Karpas-422 (cell line): ENCODE measurements at places on chromosomes 16 and 17. TPM values are rescaled to one million over a fixed set of nuclear protein-coding genes. Genes with fewer than 3 reads are reported as not detected.

DNA sequence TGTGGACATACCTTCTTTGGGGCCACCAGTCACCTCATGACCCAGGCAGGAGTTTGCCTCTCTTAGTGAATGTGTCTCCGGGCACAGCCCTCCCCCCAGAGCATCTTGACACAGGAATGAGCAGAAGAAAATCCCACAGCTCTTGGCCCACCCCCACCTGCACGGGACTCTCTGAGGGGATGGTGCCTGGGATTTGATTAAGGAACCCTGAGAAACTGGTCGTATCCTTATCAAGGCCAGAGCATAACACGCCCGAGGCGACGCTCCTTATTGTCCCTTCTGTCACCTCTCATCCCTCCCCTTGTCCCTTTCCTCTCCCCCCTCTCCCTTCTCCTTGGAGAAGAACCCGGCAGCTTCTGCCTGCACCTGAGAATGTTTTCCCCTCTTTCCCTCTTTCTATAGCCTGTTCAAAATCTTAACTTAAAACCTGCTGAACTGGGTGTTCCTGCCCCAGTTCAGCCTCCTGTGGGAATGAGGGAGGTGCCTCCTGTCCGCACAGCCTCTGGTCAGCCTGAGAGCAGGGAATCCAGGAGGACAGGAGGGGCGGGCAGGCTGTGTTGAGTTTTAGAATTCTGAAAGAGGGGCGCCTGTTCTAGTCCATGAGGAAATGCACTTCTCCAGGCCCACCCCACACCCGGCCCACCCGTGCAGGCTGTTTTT, 140.7 kb upstream of the PLCG2 start:
- H3K4me1 ChIP-seq, result no peaks in the 10 kb centered on the region
- no peaks in the 10 kb centered on the region for H3K27me3 ChIP-seq
- no peak overlapping the region for H3K4me3 ChIP-seq
- no peak for DNase-seq
- no peak overlapping the region for H3K27ac ChIP-seq
- H3K36me3 ChIP-seq, result no peaks in the 10 kb centered on the region

NPIPB2 gene
- 4.5 and 17.6 TPM in 2 replicates for total RNA-seq

- peaks cover 7% of the 10 kb centered on the region; the same call in 1 of the 2 replicates for H3K4me1 ChIP-seq
- no peak for DNase-seq
- no peaks in the 10 kb centered on the region for H3K36me3 ChIP-seq
- no peak overlapping the region for H3K27ac ChIP-seq
- H3K27me3 ChIP-seq, result no peaks in the 10 kb centered on the region
- no peak overlapping the region for H3K4me3 ChIP-seq
These were observed 6.3 kb upstream of the CD7 start for GRCh38 chr17:82323514-82324234.

DNA sequence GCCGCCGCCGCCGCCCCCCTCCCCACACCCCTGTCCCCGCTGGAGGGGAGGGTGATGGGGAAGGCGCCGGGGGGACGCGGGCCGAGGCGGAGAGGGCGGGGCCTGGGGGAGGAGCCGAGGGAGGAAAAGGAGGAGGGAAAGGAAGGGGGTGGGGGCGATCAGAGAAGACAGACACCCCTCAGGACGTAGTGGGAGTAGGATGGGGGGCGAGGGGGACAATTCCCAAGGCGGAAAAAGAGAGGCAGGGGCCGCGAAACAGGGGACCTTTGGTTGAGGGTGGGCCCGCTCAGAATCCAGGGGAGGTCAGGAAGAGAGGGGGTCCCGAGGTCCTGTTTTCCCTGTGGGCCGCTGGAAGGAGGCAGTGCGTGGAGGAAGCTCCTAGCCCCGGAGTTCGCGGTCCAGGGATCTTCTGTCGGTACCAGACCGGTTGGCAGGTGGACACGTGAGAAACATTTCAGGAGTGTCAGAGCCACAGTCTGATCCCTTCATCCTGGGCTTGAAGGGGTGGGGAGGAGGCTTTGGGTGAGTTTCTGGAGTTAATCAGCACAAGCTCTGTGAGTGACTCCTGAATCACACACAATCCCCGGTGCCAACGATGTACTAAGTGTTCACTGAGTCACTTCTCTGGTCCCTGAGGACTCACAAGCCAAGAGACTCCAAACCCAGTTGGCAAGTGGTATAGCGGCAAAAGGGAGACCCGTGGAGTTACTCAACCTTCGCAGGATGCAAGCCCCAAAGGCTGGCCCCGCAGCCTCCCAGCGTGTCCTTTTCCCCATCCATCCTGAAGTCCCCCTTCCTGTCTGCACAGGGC, at the start of gene XYLT1:
TSS of gene XYLT1 (minus strand) at position 53 of the 811 bp plus-strand sequence. CDS start 164 bp downstream, outside the sequence.
- peak within 1 kb of the TSS; percentile 72 for H3K27ac ChIP-seq
- peaks cover 54% of the 10 kb centered on the region for H3K4me1 ChIP-seq
- peak; percentile 72 for DNase-seq
- H3K4me3 ChIP-seq, result peak within 1 kb of the TSS; percentile 93
- H3K36me3 ChIP-seq, result peaks cover 8% of the 10 kb centered on the region
- H3K27me3 ChIP-seq, result no peaks in the 10 kb centered on the region

DNA sequence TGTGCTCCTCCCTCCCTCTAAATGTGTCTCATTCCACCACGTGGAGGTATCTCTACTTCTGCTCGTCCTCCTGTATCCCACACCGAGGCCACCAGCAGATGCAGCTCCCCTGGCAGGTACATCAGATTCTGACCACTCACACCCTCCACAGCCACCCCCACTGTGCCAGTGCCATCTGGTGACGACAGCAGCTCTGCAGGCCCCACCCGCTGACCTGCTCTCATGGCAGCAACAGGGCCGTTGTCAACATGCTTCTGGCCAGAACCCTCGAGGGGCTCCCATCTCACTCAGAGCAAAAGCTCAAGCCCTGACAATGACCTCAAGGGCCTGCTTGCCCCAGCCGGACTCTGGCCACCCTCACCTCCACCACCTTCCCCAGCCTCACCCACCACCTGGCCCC, 93.4 kb downstream of the AMFR start:
- H3K27ac ChIP-seq, result no peak overlapping the region
- no peak for DNase-seq
- peaks cover under 1% of the 10 kb centered on the region for H3K4me1 ChIP-seq
- no peak overlapping the region for H3K4me3 ChIP-seq

- DNase-seq, result no peak
- no peaks in the 10 kb centered on the region for H3K36me3 ChIP-seq
- no peak overlapping the region for H3K4me3 ChIP-seq
- no peaks in the 10 kb centered on the region for H3K27me3 ChIP-seq
- H3K27ac ChIP-seq, result no peak overlapping the region
These were observed 119.0 kb downstream of the SPECC1 start for GRCh38 chr17:20128036-20128667.

EVPLL gene
- total RNA-seq, result not detected in 2 replicates

DNA sequence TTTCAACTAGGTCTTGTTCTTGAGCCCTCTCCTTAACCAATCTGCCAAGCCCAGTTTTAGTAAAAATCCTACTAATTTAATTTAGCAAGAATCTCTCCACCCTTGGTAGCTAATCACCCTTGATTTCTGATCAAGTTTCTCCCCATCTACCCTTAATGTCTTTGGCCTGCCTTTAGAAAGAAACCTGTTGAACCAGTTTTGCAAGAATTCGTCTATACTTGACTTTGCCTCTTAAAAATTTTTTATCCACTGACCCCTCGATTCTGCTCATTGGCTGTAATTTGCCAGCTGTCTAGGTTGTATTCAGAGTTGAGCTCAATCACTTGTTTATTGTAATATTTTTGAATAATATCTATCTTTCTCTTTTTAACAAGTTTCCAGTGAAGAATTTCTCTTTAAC, 1138.5 kb downstream of the CDH11 start:
- H3K4me3 ChIP-seq, result no peak overlapping the region
- H3K27ac ChIP-seq, result no peak overlapping the region
- H3K27me3 ChIP-seq, result no peaks in the 10 kb centered on the region
- DNase-seq, result no peak
- H3K36me3 ChIP-seq, result no peaks in the 10 kb centered on the region

KRT17 gene
- not detected in 2 replicates for total RNA-seq

CX3CL1 gene
- not detected in 2 replicates for total RNA-seq

DNA sequence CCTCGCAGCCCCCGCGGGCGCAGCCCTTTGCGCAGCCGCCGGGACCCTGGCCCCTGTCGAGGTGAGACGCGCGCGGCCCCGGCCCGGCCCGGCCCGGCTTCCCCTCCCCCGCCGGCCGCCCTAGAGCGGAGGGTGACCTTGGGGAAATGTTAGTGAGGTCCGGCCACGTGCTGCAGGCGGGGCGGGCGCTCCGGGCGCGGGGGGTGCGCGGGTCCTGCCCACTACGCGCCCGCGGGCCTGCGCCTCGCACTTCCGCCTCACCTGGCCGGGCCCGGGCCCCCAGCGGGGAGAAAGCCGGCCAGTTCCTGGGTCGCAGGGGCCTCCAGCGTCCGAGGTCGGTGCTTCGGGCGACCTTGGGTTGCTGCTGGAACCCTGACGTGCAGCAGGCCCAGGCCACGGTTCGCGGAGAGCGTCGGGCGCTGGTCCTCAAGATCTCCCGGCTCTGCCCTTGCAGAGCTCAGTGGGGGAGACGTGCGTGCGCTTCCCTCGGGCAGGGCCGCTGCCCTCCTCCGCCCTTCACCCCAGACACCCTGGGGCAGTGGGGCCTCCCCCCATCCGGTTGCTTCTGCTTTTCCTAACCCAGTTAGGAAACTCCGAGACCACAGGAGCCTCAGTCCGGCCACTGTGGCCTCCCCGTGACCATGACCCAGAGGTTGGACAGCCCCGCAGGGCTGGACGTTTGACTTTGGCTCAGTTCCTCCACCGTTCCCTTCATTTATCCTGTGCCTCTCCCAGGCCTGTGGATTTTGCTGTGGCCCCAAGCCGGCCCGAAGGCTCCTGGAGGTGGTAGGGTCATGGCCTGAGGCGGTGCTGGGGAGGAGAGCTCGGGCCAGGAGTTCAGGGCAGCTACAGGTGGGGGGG, 791 bp downstream of the MCRIP2 start:
- peak overlapping the region; percentile 95 for H3K4me3 ChIP-seq
- peaks cover 62% of the 10 kb centered on the region for H3K4me1 ChIP-seq
- H3K36me3 ChIP-seq, result peaks cover 3% of the 10 kb centered on the region; the same call in 1 of the 2 replicates
- H3K27ac ChIP-seq, result peak overlapping the region; percentile 76

DNA sequence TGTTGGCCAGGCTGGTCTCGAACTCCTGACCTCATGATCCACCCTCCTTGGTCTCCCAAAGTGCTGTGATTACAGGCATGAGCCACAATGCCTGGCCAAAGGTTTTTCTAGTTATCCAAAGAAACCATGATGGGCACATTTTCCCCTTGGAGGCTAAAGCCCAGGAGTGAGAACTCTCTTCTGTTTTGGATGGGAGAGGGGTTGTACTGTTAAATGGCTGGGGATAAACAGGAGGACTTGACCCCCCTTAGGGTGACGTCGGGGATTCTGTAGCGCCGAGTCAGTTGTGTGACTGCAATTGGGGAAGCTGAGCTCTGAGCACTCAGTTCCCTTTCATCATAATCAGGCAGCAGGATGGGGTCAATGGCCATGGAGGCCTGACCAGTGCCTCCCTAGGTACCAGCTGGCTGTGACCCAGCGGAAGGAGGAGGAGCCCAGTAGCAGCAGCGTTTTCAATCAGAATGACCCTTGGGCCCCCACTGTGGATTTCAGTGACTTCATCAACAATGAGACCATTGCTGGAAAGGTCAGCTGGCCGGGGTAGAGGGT, 4.1 kb downstream of the AOC3 start:
- no peaks in the 10 kb centered on the region for H3K36me3 ChIP-seq
- DNase-seq, result no peak
- H3K4me3 ChIP-seq, result no peak overlapping the region
- no peak overlapping the region for H3K27ac ChIP-seq

DNA sequence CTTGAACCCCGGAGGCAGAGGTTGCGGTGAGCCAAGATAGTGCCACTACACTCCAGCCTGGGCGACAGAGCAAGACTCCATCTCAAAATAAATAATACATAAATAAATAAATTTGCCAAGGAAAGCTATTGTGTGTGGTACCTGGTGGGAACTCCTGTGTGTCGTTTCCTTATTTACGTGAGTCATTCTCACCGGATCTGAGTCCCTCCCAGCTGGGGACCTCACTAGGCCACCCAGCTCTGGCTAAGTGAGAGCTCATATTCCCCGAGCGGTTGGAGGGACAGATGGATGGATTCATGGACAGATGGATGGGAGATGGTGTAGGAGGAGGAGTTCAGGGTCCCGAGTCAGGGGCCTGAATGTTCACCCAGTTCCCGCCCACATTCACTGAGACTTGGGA, 22.9 kb upstream of the C1QL1 start:
- H3K36me3 ChIP-seq, result no peaks in the 10 kb centered on the region
- H3K27me3 ChIP-seq, result no peaks in the 10 kb centered on the region
- no peak overlapping the region for H3K27ac ChIP-seq
- no peak for DNase-seq
- peaks cover 5% of the 10 kb centered on the region for H3K4me1 ChIP-seq
- no peak overlapping the region for H3K4me3 ChIP-seq

PCGF2 gene
- 0.15 and 0.58 TPM in 2 replicates for total RNA-seq

GRCh38 chr17:50693036-50693682, 14.6 kb downstream of the ANKRD40 start:
- no peaks in the 10 kb centered on the region for H3K27me3 ChIP-seq
- peaks cover 40% of the 10 kb centered on the region for H3K36me3 ChIP-seq
- no peak overlapping the region for H3K27ac ChIP-seq
- no peaks in the 10 kb centered on the region for H3K4me1 ChIP-seq
- DNase-seq, result no peak

DNA sequence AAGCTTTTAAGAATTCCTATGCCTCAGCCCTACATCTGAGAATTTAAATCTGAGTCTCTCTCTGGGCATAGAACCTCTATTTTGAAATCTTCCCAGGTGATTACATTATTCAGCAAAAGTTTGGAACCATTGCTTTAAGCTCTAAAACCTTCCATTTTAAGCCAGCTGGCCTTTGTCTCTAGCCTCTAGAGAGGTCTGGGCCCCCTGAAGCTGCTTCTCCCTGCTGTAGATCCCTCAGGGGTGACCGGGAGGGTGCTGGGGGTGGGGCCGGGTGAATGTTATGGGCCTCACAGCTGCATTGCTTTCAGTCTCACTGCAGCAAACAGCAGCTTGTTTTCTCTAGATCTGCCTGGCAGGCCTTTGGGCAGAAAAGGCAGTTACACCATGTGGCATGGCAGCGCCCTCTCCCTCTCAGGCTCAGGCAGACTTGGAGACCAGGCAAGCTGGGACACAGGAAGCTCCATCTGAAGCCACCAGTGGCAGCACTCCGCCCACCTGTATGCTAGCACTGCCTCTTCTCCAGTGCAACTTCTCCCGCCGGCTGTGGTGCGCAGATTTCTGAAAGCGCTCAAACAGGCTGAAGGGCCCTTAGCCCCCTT, 66.3 kb downstream of the MPRIP start:
- no peaks in the 10 kb centered on the region for H3K27me3 ChIP-seq
- no peak for DNase-seq
- no peaks in the 10 kb centered on the region for H3K36me3 ChIP-seq
- no peak overlapping the region for H3K4me3 ChIP-seq

GRCh38 chr17:82095777-82096708, 2.0 kb downstream of the FASN start:
- peaks cover 14% of the 10 kb centered on the region for H3K36me3 ChIP-seq
- no peak for DNase-seq
- H3K27ac ChIP-seq, result peak overlapping the region; percentile 89; the same call in 1 of the 2 replicates
- H3K4me3 ChIP-seq, result peak overlapping the region; percentile 95
